Stimulated activated CD4-positive, alpha-beta T cell treated with anti-CD3 and anti-CD28 coated beads, Interleukin-12 subunit alpha, Interleukin-12 subunit beta, amount 100 ng/mL, for 4 hours (primary cell): ENCODE measurements at places on chromosomes 6 and 20.

GRCh38 chr20:49100972-49101371 lies 54.9 kb downstream of the CSE1L start:
- DNase-seq = no peak

GRCh38 chr6:105757512-105758200 lies 328.5 kb upstream of the PRDM1 start:
- no peak for DNase-seq

- DNase-seq = no peak
Observed at GRCh38 chr6:155278319-155279049, 14.7 kb downstream of the CLDN20 start.

DNA sequence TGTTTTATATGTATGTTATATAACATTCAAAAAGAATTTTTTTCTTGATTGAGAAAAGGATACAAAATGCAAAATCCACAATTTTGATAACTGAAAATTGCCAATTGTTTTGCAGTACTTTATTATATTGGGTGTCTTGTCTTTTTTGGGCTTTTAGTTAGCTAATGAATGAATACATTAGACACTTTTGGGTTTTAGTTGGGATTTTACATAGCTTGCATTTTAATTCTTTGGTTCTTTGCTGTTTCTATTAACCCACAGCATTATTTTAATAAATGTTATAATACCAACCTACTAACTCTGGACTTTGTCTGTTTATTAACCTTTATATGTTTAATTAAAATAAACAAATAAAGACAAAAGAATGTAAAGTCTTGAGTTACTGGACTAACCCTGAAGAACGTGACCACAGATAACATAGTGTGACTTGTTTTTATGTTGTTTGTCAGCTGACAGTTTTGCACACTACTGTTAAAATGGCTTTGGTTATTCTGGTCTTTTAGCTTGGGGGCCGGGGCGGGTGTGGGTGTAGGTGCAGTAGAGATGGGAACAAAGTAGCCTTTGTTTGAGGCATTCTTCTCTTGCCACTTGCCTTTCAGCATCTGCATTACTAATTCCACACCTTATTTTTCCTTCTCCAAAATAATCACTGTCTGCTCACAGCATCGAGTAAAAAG lies 159.1 kb downstream of the QKI start:
- DNase-seq = no peak

GRCh38 chr20:38145729-38146075 lies 19.4 kb downstream of the TGM2 start:
- DNase-seq = no peak

GRCh38 chr20:13007596-13007995 lies 1.2 kb upstream of the SPTLC3 start:
- no peak for DNase-seq

DNA sequence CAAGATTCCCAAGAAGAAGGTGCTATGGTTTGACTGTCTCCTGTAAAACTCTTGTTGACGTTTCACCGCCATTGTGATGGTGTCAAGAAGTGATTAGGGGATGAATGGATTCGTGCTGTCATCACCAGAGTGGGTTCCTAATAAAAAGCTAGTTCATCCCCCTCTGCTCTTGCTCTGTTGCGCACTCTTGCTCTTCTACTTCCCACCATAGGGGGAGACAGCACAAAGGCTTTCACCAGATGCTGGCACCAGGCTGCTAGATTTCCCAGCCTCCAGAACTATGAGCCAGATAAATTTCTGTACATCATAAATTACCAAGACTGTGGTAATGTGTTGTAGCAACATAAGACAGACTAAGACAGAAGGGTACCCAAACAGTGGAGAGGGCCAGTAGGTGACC lies 21.6 kb upstream of the CCDC28A start:
- DNase-seq = no peak

DNA sequence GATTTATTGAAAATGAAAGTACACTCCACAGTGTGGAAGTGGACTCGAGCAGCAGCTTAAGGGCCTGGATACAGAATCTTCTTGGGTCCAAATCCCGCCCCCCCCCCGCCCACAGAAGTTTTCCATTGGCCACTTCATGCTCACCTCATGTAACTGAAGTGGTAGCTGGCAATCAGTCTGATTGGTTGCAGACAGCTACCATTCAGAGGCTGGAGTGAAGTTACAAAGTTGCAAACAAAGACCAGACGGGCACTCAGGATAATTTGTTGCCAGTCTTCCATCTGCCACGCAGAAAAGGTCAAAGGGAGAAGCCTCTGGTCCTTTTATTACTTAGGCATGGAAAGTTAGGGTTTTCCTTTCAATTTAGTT lies 25.8 kb upstream of the FABP7 start:
- DNase-seq = no peak

GRCh38 chr6:116254297-116255056 lies 602 bp upstream of the TSPYL4 start:
- DNase-seq = no peak

DNA sequence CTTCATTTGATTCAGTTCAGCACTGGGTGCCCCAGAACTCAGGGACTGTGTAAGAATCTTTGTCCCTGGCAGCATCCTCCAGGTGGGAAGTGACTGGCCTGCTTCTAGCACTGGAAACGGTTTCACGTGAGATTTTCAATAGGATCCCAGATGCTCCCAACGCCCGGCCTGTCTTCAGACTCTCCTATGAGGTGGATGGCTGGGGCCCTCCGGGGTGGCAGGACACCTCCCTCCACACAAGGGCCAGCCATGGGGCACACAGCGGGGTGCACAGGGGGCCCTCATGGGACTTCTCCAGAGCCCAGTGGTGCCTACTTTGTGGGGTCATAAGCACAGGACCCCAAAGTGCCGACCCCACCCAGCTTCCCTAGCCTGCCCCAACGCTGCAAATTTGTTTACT lies 72.8 kb downstream of the SMOC2 start:
- no peak for DNase-seq

DNA sequence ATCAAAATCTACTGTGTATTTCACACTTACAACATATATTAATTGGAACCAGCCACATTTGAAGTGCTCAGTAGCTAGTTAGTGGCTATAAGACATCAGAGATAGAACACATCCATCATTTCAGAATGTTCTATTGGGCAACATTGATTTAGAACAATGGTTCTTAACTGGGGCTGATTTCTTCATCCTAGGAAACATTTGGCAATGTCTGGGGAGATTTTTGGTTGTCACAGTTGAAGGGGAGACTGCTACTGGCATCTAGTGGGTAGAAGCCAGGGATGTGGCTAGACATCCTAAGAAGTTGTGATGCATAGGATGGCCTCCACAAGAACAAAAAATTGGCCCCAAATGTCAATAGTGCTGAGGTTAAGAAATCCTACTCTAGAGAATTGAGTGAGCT lies 132.5 kb downstream of the OLIG3 start:
- no peak for DNase-seq

DNA sequence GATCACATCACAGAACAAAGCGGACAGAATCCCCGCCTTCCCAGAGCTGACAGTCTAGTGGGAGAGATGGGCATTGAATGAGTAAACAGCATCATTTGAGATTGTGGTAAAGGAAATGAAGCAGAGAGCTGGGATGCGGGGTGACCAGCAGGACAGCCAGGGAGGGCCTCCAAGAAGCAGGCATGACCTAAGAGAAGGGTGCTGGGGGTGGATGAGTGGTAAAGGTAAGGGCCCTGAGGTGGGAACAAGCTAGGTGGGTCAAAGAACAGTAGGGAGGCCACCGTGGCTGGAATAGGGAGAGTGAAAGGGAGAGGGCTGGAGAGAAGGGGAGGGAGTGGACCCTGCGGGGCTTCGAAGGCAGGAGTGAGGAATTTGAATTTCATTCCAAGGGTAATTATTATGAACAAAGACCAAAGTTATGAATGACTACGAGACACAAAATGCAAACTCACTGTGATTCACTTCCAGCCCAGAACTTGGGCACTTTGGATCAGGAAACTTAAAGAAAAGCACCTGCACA lies 61.4 kb downstream of the CEBPB start:
- DNase-seq = no peak

GRCh38 chr20:47922269-47922668 lies 137.0 kb upstream of the SULF2 start:
- no peak for DNase-seq

GRCh38 chr6:166534658-166535406 lies 51.6 kb downstream of the RAMACL start:
- DNase-seq = no peak

GRCh38 chr6:152508477-152508876 lies 128.7 kb downstream of the SYNE1 start:
- DNase-seq = no peak

DNA sequence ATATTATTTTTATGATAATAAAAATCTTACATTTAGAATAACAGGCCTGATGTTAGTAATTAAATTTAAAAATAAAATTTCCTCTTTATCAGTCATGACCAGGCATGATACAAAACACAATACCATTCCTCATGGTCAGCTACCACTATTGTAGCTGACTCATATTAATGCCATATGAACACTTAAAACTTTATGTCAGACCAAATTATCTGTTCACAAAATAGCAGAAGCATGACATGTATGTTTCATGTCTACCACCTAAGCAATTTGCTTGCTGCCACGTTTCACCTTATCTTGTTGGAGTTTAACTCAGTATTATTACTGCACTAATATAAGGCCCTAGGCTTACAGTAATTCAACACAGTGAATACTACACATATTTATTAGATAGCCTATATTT lies 65.7 kb downstream of the HTR1B start:
- no peak for DNase-seq

- DNase-seq = no peak
Observed at GRCh38 chr6:87182940-87183339, 27.6 kb downstream of the ZNF292 start.

DNA sequence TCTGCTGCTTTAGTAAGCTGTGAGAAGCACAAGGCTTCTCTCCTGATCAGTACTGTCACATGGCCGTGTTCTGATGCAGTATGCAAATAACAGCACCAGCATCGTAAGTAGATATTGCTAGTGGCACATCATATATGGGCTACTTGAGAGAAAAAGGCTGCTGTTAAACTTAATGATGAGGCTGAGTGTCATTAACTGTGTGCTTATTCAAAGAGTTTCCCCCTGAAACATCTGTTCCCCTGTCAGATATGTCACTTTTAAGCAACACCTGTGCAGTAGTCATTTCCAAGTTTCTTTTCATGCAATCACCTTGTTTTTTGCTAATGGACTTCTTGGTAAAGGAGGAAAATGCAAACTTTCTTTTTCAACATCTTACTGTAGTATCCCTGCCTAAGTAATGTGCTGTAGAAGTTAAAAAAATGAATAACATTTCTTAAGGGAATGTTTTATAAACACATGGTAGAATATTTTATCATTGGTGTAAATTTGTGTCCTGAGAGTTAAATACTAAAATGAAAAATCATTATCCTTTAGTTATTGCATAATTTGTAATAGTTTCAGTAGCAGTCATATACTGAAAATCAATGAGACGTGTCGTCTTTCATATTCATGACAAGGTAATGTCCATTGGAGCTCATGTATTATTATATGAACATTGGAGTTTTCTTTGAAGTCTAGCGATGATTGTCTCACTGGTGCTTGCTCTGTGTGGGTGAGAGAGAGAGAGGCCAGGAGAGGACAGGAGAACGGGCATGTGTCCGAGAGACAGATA lies 366.3 kb downstream of the CDKAL1 start:
- DNase-seq = no peak

- no peak for DNase-seq
Observed at GRCh38 chr20:39850246-39850645, 838.8 kb downstream of the MAFB start.

DNA sequence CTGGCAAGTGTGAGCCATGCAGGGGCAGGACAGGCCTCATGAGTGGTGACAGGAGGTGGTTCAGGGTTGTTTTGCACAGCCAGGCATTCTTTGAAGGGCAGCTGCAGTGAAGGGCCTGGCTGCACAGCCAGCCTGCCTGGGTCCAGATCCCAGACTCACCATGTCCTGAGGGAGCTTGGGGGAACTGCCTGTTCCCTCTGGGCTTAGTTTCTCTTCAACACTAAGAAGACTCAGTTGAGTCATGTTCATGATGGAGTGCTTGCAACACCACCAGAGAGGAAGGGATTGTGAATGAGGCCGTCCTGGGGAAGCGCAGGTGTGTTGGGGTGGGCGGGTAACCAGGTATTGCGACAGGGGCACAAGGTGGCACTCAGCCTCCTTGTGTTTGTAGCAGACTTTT lies 102.4 kb downstream of the CDH26 start:
- no peak for DNase-seq

DNA sequence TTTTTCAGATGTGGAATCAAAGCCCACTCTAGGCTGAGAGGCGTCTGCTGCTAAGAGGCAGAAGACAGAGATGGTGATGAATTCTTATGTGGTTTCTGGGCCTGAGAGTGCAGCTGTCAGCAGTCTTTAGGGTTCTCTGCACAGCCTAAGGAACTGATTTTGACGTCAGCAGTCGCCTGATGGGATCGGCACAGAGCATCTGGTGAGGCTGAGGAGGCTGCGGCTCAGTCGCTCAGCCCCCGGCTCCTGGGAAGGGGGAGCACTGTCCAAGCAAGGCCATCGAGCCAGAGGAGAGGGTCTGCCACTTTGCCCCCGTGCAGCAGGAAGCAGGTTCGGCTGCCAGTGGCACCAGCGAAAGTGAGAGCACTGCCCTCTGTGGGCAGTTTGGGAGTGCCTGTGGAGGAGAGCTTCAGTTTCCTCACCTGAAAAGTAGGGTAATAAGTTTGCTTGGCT lies 92.5 kb downstream of the TCP11 start:
- peak; percentile 4 for DNase-seq

DNA sequence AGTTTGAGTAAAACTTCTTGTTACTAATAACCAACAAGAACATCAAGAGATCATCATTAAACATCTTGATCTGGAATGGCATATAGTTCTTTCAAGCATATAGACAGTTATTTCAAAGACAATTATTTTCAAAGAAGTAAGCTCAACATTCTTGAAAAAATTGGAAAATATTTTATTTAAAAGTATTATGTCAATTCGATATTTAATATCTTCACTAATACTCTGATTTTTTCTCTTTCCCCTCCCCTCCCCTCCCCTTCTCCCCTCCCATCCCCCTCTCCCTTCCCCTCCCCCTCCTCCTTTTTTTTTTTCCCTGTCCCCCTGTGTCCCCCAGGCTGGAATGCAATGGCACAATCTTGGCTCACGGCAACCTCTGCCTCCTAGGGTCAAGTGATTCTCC lies 82.8 kb downstream of the SASH1 start:
- DNase-seq = no peak

DNA sequence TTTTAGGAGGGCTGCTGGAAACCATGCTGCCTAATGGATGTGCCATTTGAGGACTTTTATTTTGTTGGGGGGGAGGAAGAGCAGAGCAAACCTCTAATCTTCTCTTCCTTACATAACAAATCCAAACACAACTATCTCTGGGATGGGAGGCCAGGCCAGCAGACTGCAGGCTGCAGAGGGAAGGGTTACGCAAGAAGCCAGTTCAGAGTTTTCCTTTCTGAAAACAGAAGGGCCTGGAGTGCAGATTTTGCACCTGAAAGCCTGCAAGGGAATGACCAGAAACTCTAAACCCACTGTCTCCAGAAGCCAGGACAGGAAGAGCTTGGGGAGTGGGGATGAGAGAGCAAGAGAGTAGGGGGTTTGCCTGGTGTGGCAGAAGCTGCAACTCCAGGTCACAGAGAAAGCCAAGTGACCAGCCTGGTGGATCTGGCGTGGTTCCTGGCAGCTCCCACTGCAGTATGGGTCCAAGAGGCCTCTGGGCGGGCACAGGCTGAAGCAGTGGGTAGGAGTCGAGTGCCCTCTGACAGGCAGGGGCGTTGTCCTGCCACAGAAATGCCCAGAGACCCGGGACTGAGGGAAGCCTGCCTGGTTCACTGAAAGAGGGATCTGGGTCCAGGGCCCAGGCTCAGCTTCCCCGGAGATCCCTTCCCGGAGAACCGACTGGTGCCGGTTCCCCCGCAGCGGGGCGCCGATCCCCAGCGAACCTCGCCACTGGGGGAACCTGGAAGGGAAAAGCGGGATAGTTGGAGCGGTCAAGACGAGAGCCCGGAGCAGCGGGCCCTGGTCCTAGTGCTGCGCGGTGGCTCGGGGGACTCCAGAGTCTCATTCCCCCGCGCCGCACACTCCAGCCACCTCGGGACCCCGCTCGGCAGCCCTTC lies 6.7 kb downstream of the MAFB start:
- DNase-seq = no peak
